Cerebellar nuclear complex (tissue), 1 donor: ENCODE measurements at places on chromosomes 2 and 18.

DNA sequence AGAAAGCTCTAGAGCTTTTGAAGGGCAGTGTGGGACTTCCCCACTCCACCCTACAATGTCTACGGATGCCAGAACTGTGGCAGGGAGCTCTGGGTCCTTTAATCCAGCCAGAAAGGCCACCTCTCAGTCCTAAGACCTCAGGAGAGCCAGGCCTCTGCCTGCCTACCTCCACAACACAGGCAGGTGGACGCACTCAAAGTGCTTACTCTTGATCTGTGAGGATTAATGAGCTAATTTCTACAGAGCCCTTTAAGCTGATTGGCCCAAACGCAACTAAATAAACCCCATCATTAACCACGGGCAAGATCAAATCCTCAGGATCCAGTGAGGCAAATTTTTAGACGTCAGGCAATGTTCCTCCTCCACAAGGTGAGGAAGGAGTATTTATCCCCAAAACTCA lies 8.1 kb downstream of the STK39 start:
- DNase-seq = no peak

GRCh38 chr2:232434563-232435374 lies 21.2 kb upstream of the ALPI start:
- no peak for DNase-seq

DNA sequence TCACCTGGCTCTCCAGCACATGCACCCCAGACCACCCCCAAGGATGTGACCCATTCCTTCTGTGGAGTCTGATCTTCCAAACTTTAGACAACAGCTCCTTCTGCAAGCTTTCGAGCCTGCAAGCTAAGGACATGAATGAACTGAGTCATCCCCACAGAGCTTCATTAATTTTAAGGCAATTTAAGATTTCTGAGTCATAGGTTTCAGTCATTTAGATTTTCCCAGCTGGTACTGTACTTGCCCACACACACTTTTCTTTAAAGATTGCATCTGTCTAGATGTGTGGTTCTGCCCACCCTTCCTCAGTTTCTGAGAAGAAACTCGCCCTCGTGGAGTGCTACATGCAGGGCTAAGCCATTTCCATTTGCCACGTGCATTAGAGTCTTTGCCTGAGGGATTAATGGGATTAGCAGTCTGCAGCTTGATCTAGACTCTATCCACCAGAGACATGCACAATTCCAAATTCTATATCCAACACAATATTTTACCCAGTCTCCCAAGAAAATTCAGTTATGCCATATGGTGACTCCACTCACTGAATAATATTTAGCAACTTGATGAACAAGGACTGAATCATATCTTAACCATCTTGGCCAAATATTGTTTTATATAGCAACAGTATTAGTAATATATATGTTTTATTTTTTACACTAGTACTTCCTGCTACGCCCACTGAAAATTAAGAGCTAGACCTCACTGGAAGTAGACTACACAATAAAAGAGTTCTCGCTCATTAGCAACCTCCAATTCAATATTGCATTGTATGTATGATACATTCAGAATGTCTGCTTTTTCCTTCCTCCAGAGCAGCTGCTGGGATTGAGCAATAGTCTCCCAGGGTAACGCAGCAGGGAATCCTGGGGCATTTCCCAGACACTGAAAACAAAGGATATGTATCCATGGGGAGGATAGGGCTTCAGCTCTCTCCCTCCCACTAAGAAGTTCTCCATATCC lies 14.3 kb upstream of the TRIB2 start:
- DNase-seq = no peak

GRCh38 chr2:220496513-220496912 lies 869.1 kb downstream of the SLC4A3 start:
- no peak for DNase-seq

- no peak for DNase-seq
These were observed 617.4 kb upstream of the POU3F3 start for GRCh38 chr2:104236491-104236890.

GRCh38 chr2:210302326-210302725 lies 12.6 kb downstream of the MYL1 start:
- DNase-seq = no peak

- DNase-seq = no peak
These were observed 164.4 kb downstream of the UPP2 start for GRCh38 chr2:158266111-158266510.

DNA sequence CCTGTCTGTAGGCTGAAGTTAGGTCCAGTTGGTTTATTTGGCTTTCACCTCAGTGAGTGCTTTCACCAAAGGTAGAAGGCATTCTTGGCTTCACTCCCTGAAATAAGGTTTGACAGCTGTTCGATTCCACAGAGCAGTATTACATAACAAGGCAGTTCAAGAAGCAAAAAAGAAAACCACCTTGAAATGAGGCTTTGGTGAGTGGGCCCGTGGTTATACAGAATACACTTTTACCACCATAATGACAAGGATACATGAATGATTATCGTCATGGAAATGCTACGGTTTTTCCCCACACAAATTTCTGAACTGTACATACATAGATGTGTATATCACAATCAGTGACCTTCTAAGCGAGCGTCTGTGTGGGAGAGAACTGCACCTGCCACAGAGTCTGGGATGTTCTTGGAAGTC lies 80.0 kb upstream of the CHRNA1 start:
- DNase-seq = no peak

DNA sequence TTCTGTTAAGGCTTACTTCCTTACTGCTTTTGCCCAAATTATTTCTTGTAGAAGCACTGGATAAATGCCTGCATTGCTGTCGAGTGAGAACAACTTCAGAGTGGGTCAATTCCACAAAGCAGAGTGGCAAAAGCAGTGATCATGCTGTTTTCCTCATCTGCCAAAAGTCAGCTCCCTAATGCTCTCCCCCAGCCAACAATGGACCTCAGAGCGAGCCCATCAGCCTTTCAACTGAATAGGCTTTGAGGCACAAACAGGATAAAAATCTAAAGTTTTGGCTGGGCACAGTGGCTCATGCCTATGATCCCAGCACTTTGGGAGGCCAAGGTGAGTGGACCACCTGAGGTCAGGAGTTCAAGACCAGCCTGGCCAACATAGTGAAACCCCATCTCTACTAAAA lies 222.7 kb downstream of the TCF4 start:
- no peak for DNase-seq

DNA sequence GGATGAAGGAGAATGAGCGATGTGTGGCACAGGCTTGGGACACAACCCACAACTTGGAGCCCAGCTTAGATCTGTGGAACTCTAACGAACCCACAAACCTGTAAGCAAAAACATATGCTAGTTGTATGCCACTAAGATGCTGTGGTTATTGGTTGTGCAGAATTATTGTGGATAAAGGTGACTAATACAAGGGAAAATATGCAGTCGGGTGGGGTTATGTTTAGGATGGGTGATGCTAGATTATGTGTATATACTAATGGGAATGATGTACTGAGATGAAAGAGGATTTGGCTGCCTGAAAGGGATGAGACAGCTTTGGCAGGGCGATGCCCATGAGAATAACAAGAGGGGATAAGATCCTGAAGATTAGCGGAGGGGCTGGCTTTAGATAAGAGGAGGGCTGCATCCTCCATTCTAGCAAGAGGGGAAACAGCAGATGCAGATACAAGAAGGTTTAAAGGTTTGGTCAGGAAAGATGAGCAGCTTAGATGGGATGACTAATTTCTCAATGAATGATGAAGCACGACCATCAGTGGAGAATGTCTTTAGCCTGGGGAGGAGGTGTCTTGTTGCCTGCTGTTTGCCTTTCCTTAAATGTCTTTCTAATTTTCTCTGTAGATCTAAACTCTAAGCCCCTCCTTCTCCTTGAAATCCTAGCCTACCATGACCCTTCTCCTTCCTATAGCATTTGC lies 49.6 kb downstream of the GALNT14 start:
- no peak for DNase-seq

DNA sequence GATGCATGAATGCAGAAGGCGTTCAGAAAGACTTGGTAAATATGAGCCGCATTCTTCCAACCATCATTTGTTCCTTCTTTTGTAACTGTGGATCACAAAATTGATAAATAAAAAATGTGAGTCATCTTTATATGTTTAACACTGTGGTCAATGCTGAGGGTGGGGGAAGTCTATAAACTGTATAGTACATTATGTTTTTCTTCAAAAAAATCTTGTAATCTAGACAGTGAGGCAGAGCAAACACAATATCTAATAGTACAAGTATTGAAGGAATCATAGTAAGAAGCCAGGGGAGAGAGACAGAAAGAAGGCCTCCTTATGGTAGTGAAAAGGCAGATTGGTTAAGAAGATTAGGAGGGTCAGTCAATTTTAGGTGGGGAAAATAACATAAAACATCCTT lies 30.7 kb upstream of the CALCRL start:
- no peak for DNase-seq

GRCh38 chr2:40096360-40096759 lies 317.3 kb upstream of the THUMPD2 start:
- no peak for DNase-seq

GRCh38 chr2:86189782-86190416 lies 5.4 kb downstream of the IMMT start:
- DNase-seq = no peak

- DNase-seq = peak; percentile 70
These were observed 175.7 kb downstream of the SOCS6 start for GRCh38 chr18:70464343-70465114.

DNA sequence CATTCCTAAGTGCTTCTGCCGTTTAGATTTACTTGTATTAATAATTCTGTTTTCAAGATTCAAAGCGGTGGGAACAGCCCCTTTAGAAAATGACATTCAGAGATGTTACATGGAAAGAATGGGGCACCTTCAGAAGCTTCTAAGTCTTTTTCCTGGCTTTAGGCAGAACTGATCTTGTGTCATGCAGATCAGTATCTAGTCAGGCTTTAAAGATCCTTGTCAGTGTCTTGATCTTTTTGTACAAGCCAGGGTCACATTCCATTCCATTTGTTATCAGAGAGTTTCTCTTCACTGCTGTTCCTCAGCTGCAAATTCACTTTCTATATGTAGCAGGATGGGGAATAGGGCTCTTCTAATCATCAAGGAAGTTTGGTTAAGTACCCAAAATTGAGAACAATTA lies 275.3 kb downstream of the DCC start:
- DNase-seq = no peak

DNA sequence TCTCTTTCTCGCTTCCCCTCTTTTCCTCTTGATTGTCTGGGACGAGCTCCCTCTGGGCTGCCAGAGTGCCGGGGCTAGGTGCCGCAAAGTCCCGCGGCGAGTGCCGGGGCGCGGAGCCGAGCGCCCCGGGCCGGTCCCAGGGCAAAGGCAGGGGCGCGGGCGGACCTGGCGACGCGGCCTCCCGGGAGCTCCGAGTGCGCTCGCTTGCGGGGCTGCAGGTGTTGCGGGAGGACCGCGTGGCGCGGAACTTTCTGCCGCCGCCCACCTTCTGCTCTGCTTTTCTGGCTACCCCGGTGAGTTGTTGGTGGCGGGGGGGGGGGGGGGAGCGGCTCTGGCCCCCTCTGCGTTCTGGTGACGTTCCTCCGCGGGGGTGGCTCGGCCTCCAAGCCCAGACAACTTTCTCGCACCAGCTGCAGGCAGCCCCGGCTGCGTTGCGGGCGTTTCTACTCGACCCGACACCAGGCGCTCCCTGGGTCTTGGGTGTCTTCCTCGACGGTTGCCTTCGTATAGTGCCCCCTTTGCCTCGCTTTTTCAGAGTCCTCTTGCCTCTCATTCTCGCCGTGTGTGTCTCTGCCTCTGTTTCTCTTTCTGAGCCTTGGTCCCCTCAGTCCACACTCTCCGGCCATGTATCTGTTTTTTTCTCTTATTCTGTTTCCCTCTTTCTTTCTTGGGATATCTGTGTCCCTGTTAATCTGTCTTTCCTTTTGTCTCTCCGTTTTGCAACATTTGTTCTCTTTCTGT lies 759 bp downstream of the GALNT13 start:
- no peak for DNase-seq

DNA sequence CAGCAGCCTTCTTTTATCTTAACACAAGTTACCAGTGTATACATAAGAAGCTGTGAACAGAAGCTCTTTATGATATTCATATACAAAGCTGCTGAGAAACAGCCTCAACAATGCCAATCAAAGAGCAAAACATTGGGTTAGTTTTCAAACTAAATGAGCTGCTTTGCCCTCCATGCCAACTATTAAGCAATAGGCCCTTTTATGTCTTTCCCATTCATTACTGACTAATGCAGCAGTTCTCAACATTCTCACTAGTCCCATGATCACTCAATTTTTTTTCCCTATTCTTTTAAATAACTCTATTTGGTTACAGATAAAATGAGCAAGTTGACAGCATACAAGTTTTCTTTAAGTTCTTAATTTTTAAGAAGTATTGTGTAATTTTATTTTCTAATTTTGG lies 57.9 kb upstream of the FRZB start:
- DNase-seq = no peak

GRCh38 chr2:71943238-71944182 lies 204.2 kb downstream of the CYP26B1 start:
- peak; percentile 54 for DNase-seq

- DNase-seq = no peak
These were observed 182.8 kb upstream of the FOSL2 start for GRCh38 chr2:28209864-28210263.

DNA sequence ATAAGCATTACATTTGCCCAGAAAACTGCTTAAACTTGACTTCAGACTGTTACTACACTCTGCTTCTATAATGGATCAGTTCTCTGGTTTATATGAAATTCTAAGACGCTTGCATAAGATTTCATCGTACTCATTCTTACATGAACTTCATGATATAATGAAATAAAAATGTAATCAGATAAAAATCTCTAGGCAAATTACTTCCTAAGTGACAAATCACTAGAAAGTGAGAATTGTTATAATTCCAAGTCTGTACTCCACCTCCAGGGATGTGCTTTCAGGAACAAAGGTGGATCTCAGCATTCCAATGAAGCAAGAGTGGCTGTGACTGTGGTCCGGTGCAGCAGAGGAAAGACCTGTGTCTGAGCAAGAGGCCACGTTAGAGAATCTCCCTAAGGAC lies 226.2 kb downstream of the PIEZO2 start:
- DNase-seq = no peak

GRCh38 chr18:45201029-45201428 lies 414.2 kb upstream of the SLC14A2 start:
- no peak for DNase-seq

DNA sequence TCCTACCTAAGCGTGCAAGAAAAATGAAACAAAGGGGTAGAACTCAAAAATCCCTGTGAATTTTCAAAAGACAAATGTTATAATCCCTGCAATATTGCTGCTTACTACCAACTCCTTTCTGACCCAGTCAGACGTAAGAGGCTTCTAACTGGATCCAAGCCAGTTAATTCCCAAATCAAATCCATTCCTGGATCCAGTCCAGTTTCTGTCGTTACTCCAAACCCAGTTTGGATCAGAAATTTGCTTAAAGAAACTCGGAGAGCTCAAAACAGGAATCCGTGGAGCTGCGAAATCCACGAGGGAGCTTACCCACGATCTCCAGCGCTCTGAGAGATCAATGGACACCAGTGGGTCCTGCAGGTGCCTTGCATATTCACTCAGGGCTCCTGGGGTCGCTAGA lies 62.8 kb upstream of the IKZF2 start:
- DNase-seq = no peak
